ENCODE measurements at places on chromosomes 13 and 19.

- DNase-seq = no peak
Measured at GRCh38 chr13:35164324-35164932, 222.4 kb downstream of the NBEA start.

GRCh38 chr19:33629826-33630375 lies 8.1 kb downstream of the CHST8 start:
- no peak for DNase-seq

DNA sequence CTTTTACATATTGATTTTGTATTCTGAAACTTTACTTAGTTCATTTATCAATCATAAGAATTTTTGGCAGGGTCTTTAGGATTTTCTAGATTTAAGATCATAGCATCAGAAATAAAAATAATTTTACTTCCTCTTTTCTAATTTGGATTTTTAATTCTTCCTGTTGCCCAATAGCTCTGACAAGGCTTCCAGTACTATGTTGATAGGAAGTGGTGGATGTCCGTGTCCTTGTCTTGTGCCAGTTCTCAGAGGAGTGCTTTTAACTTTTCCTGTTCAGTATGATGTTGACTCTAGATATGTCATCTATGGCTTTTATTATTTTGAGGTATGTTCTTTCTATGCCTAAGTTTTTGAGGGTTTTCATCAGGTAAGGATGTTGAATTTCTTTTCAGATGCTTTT lies 7.7 kb upstream of the KIR2DL4 start:
- DNase-seq = no peak

- no peak for DNase-seq
Measured at GRCh38 chr19:49555600-49556411, 24.6 kb downstream of the NOSIP start.

DNA sequence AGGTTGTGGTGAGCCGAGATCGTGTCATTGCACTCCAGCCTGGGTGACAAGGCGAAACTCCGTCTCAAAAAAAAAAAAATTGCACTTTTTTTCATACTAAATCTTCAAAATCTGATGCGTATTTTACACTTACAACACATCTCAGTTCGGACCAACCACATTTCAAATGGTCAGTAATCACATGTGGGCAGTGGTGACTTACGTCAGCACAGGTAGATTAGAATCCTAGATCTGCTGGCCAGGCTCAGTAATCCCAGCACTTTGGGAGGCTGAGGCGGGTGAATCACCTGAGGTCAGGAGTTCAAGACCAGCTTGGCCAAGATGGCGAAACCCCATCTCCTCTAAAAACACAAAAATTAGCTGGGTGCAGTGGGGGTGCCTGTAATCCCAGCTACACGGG lies 1.6 kb upstream of the FARSA start:
- no peak for DNase-seq

DNA sequence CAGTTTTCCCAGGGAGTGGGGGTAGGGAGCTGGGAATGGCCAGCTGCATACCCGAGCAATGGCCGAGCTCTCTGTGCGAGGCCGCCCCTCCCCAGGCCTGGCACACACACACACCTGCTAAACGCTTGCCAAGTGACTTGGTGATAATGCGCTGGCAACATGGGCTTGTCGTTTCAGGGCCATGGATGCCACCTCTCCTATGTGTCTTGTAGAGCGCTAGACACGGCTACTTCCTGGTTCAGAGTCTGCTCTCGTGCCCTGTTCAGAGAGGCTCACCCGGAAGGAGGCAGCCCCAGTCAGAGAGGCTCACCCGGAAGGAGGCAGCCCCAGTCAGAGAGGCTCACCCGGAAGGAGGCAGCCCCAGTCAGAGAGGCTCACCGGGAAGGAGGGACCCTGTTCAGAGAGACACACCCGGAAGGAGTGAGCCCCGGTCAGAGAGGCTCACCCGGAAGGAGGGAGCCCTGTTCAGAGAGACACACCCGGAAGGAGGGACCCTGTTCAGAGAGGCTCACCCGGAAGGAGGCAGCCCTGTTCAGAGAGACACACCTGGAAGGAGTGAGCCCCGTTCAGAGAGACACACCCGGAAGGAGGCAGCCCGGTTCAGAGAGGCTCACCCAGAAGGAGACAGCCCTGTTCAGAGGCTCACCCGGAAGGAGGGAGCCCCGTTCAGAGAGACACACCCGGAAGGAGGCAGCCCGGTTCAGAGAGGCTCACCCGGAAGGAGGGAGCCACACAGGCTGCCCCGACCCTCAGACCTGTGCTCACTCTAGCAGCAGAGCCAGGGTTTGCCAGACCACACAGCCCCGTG lies 4.2 kb downstream of the ADPRHL1 start:
- peak; percentile 100 for DNase-seq

DNA sequence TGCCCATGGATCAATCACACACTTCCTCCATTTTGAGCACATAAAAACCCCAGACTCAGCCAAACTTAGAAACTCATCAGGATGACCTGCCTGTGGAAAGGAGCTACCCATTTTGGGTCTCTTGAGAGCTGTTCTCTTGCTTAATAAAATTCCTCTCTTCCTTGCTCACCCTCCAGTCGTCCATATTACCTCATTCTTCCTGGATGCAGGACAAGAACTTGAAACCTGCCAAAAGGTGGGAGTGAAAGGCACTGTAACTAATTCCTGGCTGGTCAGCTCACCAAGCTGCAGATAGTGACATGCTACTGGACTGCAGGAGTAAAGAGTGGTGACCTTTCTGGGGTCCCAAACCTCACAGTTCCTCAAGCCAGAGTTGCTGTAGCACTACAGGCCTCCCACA lies 20.2 kb downstream of the LIG4 start:
- no peak for DNase-seq

DNA sequence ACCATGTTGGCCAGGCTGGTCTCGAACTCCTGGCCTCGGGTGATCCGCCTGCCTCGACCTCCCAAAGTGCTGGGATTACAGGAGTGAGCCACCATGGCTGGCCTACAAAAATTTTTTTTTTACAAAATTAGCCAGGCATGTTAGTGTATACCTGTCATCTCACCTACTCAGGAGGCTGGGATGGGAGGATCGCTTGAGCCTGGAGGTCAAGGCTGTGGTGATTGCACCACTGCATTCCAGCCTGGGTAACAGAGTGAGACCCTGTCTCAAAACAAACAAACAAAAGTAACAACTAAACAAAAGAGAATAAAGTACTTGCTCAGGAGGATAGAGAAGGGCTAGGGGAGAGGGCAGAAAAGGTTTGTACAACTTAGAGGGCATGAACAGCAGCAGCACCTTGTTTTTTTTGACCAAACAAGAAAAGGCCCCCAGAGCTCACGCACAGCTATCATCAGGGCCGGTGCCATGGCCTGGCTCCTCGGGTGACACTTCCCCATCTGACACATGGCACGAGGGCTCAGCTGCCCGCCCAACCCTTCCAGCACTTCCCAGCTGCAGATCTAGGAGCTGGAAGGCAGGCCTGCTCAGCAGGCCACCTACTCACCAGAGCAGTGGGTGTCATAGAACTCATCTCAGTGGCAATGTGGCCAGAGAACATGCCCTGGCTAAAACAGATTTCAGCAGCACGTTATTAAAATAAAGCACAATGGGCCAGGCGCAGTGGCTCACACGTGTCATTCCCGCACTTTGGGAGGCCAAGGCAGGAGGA lies 8.6 kb upstream of the SLC7A9 start:
- DNase-seq = no peak

- peak; percentile 12 for DNase-seq
Measured at GRCh38 chr19:3095441-3096191, 1.5 kb downstream of the GNA11 start.

DNA sequence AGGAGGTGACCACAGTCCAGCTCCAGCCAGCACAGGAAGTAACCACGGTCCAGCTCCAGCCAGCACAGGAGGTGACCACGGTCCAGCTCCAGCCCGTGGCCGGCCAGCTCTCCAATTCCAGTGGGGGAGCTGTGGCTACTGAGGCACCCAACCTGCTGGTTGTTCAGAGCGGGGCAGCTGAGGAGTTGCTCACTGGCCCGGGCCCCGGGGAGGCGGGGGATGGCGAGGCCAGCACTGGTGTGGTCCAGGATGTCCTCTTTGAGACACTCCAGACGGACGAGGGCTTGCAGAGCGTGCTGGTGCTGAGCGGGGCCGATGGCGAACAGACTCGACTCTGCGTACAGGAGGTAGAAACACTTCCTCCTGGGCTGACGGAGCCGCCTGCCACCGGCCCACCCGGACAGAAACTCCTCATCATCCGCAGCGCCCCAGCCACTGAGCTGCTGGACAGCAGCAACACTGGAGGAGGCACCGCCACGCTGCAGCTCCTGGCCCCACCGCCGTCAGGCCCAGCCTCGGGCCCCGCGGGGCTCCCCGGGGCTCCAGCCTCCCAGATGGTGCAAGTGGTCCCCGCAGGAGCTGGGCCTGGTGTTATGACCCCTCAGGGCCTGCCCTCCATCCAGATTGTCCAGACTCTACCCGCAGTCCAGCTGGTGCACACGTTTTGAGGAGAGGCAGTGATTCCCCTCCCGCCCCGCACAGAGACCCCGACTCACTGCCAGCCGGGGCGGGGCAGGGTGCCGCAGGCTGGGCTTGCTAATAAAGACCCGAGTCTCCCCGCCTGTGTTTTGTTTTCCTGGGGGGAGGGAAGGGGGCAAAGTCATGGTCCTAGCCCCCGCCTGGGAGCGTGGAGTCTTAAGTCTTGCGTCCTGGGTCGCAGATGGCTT lies 1.0 kb upstream of the NAT14 start:
- DNase-seq = no peak

- no peak for DNase-seq
Measured at GRCh38 chr19:30017172-30017571, 75.1 kb downstream of the URI1 start.

GRCh38 chr19:52234406-52234805 lies 35.0 kb upstream of the ZNF766 start:
- no peak for DNase-seq

GRCh38 chr19:7292950-7293761 lies 1.1 kb downstream of the INSR start:
- DNase-seq = no peak

DNA sequence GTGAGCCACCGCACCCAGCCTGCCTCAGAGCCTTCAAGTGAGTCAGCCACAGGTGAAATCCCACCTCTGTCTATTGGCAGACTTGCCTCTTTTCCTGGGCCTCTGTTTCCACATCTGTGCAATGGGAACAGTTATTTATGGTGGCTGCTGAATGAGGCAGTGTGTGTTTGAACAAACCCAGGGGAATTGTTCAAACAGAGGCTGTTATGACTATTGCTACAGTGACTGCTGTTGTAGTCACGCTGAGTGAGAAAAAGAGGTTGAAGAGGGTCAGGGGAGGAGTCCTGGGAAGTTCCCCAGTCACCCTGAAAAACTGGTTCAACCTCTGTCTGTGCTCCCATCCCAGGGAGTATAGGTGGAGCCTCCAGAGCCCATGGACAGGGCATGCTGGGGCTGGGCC lies at the start of gene CEACAM19:
Gene CEACAM19 (plus strand): TSS at position 83 of the 400 bp plus-strand sequence. CDS start 450 bp downstream, outside the sequence.
- DNase-seq = no peak

DNA sequence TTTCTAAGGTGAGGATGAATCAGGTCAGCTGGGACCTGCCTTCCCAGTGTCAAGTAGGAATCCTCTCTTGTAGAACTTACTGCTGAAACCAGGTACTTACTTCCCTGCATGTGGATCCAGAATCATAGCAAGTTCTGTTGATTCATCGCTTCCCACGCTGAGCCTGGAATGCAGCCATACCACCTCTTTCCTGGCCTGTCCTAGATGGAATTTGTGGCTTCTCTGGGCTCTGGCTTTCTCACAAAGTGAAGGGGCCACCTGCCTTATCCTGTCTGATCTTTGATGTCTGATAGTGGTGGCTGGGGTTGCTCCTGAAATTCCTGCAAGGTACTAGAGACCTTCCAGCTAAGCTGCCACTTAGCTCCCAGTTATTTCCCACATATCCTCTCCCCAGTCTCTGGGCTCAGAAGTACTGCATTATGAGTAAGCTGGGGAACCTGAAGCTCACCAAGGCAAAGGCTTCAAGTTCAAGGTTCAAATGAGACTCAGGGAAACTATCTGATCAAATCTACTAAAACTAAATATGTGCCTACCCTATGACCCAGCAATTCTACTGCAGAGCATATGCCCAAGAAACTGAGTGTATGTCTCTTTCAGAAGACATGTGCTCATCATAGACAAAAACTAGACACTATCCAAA lies 103.5 kb downstream of the SUCLA2 start:
- no peak for DNase-seq

- no peak for DNase-seq
Measured at GRCh38 chr13:113299951-113300350, 2.9 kb downstream of the LAMP1 start.

DNA sequence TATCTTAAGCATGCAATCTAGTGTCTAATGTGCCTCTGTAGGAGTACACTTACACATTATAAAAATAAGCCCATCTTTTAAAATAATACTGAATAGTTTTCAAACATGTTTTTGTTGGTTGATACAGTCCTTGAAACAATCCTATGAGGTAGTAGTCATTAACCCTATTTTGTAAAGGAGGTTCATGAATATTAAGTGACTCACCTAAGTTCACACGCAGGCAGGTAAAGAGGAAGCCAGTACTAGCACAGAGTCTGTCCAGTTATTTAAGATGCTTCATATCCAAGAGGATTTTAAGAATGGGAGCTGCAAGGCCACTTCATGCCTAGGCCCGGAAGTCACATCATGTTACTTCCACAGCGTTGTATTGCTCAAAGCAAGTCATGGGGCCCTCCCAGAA lies 121.0 kb upstream of the MAB21L1 start:
- no peak for DNase-seq

DNA sequence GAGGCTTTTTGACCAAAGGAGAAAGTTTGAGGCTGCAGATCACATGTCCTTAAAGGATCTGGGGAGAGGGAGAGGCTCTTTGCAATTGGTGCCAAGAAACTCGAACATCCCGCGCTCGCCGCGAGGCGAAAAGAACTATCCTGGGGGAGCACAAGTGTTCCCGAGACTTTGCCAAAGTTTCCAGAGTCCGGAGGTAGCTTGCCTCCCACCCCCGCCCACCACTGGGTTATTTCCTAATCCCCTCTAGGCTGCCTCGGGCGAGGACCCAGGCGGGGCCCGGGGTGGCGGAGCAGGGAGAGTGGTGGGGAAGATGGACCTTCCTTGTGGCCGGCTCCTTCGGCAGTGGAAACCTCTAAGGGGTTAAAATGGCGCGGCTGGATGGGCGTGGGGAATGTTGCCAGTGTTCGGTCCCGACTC lies 114.5 kb downstream of the KCNRG start:
- DNase-seq = no peak

GRCh38 chr19:51034704-51035103 lies at the start of gene KLK12:
Gene KLK12 (minus strand): TSS chr19:51035002. CDS start chr19:51034621, 381 bp downstream.
- DNase-seq = peak; percentile 69

DNA sequence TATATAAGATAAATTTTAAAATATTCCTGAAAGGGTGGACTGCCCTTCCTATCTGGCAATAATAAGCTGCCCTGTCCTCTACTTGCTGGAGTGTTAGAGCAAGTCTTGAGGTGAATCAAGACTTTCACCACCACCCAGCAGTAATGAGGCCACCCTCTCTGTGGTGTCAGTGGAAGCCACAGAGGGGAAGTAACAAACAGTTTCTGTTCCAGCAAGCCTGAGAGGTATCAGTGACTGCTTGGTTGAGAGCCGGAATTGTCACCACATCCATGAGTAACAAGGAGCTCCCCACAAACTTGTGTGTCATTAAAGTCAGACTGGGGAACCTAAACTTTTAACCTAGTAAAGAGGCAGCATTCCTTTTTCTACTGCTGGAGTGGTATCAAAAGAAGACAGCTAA lies 532.7 kb upstream of the SPRY2 start:
- DNase-seq = no peak

- no peak for DNase-seq
Measured at GRCh38 chr19:32269831-32270230, 75.6 kb upstream of the ZNF507 start.

All from DMS79 (cell line).